Activated B cell treated with CpG ODN at 0.5 μM for 24 hours (primary cell): ENCODE measurements at places on chromosomes 6 and 20. TPM values are rescaled to one million over a fixed set of nuclear protein-coding genes. Genes with fewer than 3 reads are reported as not detected.
A peak's percentile ranks its signal among the peaks of the same experiment; 100 is the strongest.

SCRT2 gene
- total RNA-seq, result not detected in 2 replicates

PTK6 gene
- 0.49 and 0.69 TPM in 2 replicates for total RNA-seq

SIM1 gene
- not detected in 2 replicates for total RNA-seq

- peaks cover 2% of the 10 kb centered on the region for H3K4me1 ChIP-seq
- H3K36me3 ChIP-seq, result peaks cover 78% of the 10 kb centered on the region
- no peak overlapping the region for H3K27ac ChIP-seq
- no peak for DNase-seq
- H3K27me3 ChIP-seq, result no peaks in the 10 kb centered on the region
- H3K4me3 ChIP-seq, result no peak overlapping the region
Measured at GRCh38 chr6:160040527-160041264, 71.8 kb downstream of the IGF2R start.

DNA sequence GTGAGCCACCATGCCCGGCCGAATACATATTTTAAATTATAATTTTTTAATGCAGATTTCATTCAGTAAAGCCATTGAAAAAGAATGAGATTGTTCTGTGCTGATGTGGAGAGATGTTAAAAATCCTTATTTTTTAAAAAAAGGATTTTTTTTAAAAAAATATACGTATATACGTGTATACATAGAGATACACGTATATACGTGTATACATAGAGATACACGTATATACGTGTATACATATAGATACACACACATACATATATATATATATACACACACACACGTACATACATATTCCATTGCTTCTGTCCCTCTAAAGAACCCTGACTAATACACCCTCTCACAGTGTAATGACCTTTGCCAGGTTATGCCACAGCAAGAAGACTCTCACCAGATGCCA lies 23.8 kb upstream of the TBC1D7 start:
- H3K4me3 ChIP-seq, result no peak overlapping the region
- peak overlapping the region; percentile 60 for H3K27ac ChIP-seq
- H3K4me1 ChIP-seq, result peaks cover 44% of the 10 kb centered on the region

DNA sequence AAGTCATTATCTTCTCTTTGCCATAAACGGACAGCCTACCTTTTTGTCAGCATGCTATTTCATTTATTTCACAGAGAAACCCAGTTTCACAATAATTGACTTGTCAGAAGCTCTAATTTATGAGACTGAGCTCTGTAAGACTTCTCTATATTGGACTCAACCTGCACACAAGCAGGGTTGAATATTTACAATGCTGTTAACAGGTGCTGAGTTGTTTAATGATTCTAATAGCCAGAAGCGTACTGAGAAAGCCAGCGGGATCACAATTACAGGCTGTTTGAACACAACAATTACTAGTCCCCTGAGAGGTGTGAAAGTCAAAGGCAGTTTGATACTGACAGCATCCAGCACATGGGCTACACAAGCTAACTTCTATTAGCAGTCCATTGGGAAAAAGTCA lies 128.2 kb upstream of the SIM1 start:
- H3K4me1 ChIP-seq, result no peaks in the 10 kb centered on the region
- no peak for DNase-seq
- H3K27ac ChIP-seq, result no peak overlapping the region
- no peaks in the 10 kb centered on the region for H3K27me3 ChIP-seq

- peak overlapping the region; percentile 19 for H3K4me3 ChIP-seq
- peaks cover 28% of the 10 kb centered on the region for H3K4me1 ChIP-seq
- H3K36me3 ChIP-seq, result peaks cover 9% of the 10 kb centered on the region
- H3K27ac ChIP-seq, result no peak overlapping the region
- DNase-seq, result no peak
- peaks cover 8% of the 10 kb centered on the region for H3K27me3 ChIP-seq
Measured at GRCh38 chr6:117605169-117605826, 3.0 kb upstream of the GOPC start.

- no peaks in the 10 kb centered on the region for H3K36me3 ChIP-seq
- H3K27ac ChIP-seq, result no peak overlapping the region
- H3K27me3 ChIP-seq, result peaks cover 6% of the 10 kb centered on the region
- no peaks in the 10 kb centered on the region for H3K4me1 ChIP-seq
Measured at GRCh38 chr6:156587071-156587470, 190.1 kb upstream of the ARID1B start.

DNA sequence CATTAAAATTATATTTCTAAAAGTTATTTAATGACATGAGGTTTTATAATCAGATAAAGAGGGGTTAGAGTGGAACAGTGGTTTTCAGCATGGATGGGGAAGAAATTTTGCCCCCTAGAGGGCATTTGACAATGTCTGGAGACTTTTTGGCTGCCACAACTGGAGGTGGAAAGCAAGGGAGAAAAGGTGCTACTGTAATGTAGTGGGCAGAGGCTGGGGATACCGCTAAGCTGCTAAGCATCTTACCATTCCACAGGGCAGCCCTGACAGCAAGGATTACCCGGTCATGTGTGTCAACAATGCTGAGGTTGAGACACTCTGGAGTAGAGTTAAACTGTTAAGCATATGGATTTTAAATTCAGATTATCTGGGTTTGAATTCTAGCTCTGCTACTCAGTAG lies 52.9 kb upstream of the FABP7 start:
- H3K36me3 ChIP-seq, result no peaks in the 10 kb centered on the region
- no peak overlapping the region for H3K4me3 ChIP-seq
- DNase-seq, result no peak
- peaks cover 3% of the 10 kb centered on the region for H3K27me3 ChIP-seq

DNA sequence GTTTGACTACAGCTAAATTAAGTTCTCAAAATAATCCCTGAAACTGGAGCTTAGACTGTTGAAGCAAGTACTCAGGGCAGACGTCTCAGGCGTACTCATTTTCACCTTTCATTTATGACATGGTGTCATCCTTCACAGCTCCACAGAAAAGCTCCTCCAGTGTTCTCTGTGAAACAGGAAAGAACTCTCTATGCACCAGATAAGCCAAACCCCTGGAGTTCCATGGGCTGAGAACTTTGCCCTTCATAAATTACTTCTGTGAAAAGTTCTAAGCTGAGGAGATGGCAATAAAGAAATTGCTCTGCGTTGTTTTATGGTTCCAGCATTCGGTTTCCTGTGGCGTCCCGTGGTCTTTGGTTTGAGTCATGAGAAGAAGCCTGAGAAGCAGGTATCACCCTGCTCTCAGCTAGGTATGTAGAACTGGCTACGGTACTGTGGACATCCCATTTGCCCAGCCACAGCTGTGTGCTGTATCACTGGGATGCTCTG lies 20.2 kb upstream of the RREB1 start:
- peaks cover 30% of the 10 kb centered on the region for H3K4me1 ChIP-seq
- H3K36me3 ChIP-seq, result no peaks in the 10 kb centered on the region
- no peaks in the 10 kb centered on the region for H3K27me3 ChIP-seq
- no peak for DNase-seq
